ENCODE measurements at places on chromosomes 7 and 10. TPM values are rescaled to one million over a fixed set of nuclear protein-coding genes. Genes with fewer than 3 reads are reported as not detected.

- no peaks in the 10 kb centered on the region for H3K4me1 ChIP-seq
- no peaks in the 10 kb centered on the region for H3K27me3 ChIP-seq
- H3K27ac ChIP-seq: no peak overlapping the region
- H3K4me3 ChIP-seq: no peak overlapping the region
Measured at GRCh38 chr7:3649250-3649649, 348.2 kb downstream of the SDK1 start.

- DNase-seq: no peak
- H3K27me3 ChIP-seq: no peaks in the 10 kb centered on the region
- no peak overlapping the region for H3K4me3 ChIP-seq
Measured at GRCh38 chr10:13787015-13787421, 200.3 kb downstream of the PRPF18 start.

DNA sequence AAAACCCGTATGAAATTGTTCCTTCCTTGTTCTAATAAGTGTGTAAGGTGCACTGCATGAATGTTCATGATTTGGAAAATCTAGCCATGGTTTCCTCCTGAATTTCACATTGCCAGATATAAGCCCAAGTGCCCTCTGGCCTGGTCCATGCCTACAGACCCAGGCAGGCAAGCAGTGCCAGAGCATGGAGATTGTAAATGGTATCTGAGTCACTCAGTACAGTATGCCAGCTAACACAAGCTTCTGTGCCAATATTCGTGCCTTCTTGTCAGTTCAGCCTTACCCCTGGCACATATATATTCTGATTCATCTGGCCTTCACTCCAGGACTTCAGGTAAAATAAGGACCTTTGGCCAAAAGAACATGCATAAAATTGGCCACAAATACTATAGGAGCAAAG, 38.4 kb upstream of the PDE1C start:
- H3K27me3 ChIP-seq: no peaks in the 10 kb centered on the region
- H3K4me3 ChIP-seq: no peak overlapping the region
- no peak overlapping the region for H3K27ac ChIP-seq
- no peak for DNase-seq
- no peaks in the 10 kb centered on the region for H3K4me1 ChIP-seq

DNA sequence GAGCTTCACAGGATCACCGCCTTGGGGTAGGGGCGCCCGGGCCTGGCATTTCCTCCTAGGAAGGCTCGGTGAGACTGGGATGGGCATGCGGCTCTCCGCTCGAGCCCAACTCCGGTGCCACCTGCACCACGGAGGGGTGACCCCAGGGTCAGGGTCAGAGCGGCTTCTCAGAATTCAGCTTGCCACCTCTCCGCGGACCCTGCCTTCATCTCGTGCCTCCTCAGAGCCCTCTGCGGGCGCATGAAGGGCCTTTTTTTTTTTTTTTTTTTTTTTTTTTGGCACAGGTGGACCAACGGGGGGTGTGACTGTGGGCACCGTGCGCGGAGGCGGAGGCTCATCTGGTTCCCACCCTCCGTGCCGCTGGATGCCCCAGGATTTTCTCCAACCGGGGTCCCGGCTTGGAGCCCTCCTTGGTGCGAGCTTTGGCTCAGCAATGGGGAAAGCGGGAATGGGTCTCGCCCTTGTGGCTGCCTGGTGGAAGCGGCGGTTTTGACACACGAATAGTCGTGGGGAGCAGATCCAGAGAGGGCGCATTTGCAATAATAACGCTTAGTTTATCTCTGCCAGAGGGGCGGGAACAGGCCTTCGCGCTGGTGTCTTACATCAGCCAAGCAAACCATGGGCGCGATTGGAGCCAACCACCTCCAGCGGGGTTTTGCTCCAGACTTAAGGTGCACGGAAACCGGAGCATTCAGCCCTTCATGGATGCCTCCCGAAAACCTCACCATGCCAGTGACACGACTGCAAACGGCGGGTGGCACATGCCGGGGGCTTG, 5.0 kb upstream of the TNRC18 start:
- peak; percentile 76 for DNase-seq
- peak overlapping the region; percentile 94 for H3K4me3 ChIP-seq
- H3K36me3 ChIP-seq: no peaks in the 10 kb centered on the region
- peaks cover 10% of the 10 kb centered on the region for H3K4me1 ChIP-seq

DNA sequence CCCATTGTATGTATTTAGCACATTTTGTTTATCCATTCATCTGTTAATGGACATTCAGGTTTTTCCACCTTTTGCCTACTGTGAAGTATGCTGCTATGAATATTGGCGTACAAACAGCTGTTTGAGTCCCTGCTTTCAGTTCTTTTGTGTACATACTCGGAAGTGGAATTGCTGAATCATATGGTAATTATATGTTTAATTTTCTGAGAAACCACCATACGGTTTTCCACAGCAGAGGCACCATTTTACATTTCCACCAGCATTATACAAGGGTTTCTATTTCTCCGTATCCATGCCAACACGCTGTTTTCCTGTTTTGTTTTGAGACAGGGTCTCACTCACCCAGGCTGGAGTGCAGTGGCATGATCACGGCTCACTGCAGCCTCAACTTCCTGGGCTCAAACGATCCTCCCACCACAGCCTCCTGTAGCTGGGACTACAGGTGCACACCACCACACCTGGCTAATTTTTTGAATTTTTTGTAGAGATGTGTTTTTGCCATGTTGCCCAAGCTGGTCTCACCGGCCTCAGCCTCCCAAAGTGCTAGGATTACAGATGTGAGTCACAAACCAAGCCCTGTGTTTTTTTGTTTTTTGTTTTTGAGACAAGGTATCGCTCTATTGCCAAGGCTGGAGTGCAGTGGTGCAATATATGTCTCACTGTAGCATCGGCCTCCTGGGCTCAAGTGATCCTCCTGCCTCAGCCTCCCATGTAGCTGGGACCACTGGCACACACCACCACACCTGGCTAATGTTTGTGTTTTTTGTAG, 22.1 kb upstream of the FBXW4 start:
- H3K4me3 ChIP-seq: no peak overlapping the region
- DNase-seq: no peak
- no peak overlapping the region for H3K27ac ChIP-seq
- no peaks in the 10 kb centered on the region for H3K36me3 ChIP-seq
- no peaks in the 10 kb centered on the region for H3K4me1 ChIP-seq
- no peaks in the 10 kb centered on the region for H3K27me3 ChIP-seq

DNA sequence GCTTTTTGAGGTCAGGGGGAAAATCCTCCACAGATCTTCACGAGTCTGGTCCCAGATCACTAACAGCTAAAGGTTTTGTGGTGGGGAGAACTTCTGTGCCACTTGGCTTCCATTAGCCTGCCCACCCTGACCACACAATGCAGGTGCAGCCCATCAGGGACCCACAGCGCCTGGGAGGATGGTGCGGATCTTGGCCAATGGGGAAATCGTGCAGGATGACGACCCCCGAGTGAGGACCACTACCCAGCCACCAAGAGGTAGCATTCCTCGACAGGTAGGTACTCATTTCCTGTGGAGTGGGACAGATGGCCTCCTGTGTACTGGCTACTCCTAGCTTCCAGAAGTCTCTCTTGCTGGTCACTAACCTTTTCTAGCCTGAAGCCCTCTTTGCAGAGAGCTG, 1.5 kb downstream of the FAM241B start:
- H3K27me3 ChIP-seq: no peaks in the 10 kb centered on the region
- no peaks in the 10 kb centered on the region for H3K36me3 ChIP-seq
- H3K27ac ChIP-seq: no peak overlapping the region
- peaks cover 1% of the 10 kb centered on the region for H3K4me1 ChIP-seq
- no peak overlapping the region for H3K4me3 ChIP-seq

GRCh38 chr7:117005449-117005848, 52.1 kb downstream of the ST7 start:
- H3K36me3 ChIP-seq: no peaks in the 10 kb centered on the region
- H3K27ac ChIP-seq: no peak overlapping the region
- no peak overlapping the region for H3K4me3 ChIP-seq
- DNase-seq: no peak

DNA sequence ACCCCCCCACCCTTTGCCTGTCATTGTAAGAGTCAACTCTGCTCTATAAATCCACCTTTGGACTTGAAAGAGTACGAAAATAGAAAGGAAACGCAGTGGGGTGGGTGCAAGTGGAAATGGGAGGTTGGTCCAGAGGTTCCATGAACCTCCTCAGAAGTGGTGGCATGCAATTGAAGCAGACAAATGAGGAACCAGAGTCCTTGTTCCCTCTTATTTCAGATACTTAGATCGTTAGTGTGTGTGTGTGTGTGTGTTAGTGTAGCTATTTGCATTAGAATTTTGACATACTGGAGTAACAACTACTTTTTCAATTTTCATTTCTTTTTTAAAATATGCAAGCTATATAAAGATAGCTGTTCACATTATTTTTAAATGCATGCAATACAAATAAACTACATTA, 18.1 kb upstream of the TFAM start:
- DNase-seq: no peak
- no peak overlapping the region for H3K4me3 ChIP-seq
- H3K4me1 ChIP-seq: no peaks in the 10 kb centered on the region
- H3K27ac ChIP-seq: no peak overlapping the region
- H3K36me3 ChIP-seq: no peaks in the 10 kb centered on the region

DNA sequence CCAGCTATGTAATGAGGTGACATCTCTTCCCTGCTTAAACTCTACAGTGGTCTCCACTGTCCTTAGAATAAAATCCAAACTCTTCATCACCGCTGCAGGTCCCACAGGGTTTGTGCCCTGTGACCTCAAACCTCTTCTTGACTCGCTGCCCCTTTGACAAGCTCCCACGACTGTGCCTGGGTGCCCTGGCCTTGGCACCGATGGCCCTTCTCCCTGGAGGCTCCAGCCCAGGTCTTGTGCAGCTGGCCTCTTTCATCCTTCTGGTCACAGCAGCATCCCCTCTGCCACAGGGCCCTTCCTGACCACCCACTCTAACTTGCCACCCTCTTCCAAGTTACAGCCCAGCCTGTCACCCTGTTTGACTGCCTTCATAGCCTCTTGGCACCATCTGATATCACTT, 108.2 kb downstream of the DLG5 start:
- no peaks in the 10 kb centered on the region for H3K4me1 ChIP-seq
- no peaks in the 10 kb centered on the region for H3K27me3 ChIP-seq
- H3K4me3 ChIP-seq: no peak overlapping the region
- no peak for DNase-seq
- H3K36me3 ChIP-seq: no peaks in the 10 kb centered on the region

- no peaks in the 10 kb centered on the region for H3K36me3 ChIP-seq
- H3K4me1 ChIP-seq: peaks cover 8% of the 10 kb centered on the region
- DNase-seq: no peak
- H3K27ac ChIP-seq: no peak overlapping the region
- H3K27me3 ChIP-seq: no peaks in the 10 kb centered on the region
Measured at GRCh38 chr10:44958196-44958897, 1.3 kb upstream of the RASSF4 start.

DNA sequence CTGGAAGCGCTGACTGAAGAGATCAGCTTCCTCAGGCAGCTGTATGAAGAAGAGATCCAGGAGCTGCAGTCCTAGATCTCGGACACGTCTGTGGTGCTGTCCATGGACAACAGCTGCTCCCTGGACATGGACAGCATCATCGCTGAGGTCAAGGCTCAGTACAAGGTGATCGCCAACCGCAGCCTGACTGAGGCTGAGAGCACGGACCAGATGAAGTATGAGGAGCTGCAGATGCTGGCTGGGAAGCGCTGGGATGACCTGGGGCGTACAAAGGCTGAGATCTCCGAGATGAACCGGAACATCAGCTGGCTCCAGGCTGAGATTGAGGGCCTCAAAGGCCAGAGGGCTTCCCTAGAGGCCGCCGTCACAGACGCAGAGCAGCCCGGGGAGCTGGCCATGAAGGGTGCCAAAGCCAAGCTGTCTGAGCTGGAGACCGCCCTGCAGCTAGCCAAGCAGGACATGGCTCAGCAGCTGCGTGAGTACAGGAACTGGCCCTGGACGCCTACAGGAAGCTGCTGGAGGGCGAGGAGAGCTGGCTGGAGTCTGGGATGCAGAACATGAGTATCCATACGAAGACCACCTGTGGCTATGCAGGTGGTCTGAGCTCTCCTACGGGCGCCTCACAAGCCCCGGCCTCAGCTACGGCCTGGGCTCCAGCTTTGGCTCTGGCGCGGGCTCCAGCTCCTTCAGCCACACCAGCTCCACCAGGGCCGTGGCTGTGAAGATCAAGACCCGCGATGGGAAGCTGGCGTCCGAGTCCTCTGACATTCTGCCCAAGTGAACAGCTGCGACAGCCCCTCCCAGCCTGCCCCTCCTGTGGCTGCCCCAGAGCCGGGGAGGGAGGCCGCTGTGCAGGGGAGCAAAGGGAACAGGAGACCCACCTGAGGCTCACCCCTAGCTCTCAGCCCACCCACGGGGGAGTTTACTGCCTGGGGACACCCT, 24.9 kb upstream of the AMPH start:
- no peak for DNase-seq
- no peaks in the 10 kb centered on the region for H3K4me1 ChIP-seq
- no peak overlapping the region for H3K4me3 ChIP-seq
- no peaks in the 10 kb centered on the region for H3K36me3 ChIP-seq
- H3K27me3 ChIP-seq: no peaks in the 10 kb centered on the region
- H3K27ac ChIP-seq: no peak overlapping the region

- H3K27me3 ChIP-seq: no peaks in the 10 kb centered on the region
- H3K36me3 ChIP-seq: no peaks in the 10 kb centered on the region
- no peak for DNase-seq
- no peak overlapping the region for H3K27ac ChIP-seq
- no peaks in the 10 kb centered on the region for H3K4me1 ChIP-seq
Measured at GRCh38 chr7:106947244-106947728, 82.2 kb downstream of the PIK3CG start.

GRCh38 chr10:97050205-97050745, 135.5 kb downstream of the SLIT1 start:
- no peaks in the 10 kb centered on the region for H3K4me1 ChIP-seq
- H3K4me3 ChIP-seq: no peak overlapping the region
- H3K27ac ChIP-seq: no peak overlapping the region
- no peaks in the 10 kb centered on the region for H3K27me3 ChIP-seq

- no peak overlapping the region for H3K27ac ChIP-seq
- no peaks in the 10 kb centered on the region for H3K36me3 ChIP-seq
- H3K4me3 ChIP-seq: no peak overlapping the region
Measured at GRCh38 chr7:29606287-29606721, 42.7 kb downstream of the PRR15 start.

GRCh38 chr10:4586776-4587175, 239.2 kb upstream of the AKR1E2 start:
- no peak for DNase-seq
- no peaks in the 10 kb centered on the region for H3K4me1 ChIP-seq
- H3K27me3 ChIP-seq: no peaks in the 10 kb centered on the region
- H3K4me3 ChIP-seq: no peak overlapping the region
- no peaks in the 10 kb centered on the region for H3K36me3 ChIP-seq

- no peaks in the 10 kb centered on the region for H3K36me3 ChIP-seq
- no peak overlapping the region for H3K4me3 ChIP-seq
- no peak overlapping the region for H3K27ac ChIP-seq
Measured at GRCh38 chr10:126301701-126302475, 86.4 kb downstream of the ADAM12 start.

- no peak for DNase-seq
- H3K4me1 ChIP-seq: no peaks in the 10 kb centered on the region
- H3K36me3 ChIP-seq: no peaks in the 10 kb centered on the region
- no peak overlapping the region for H3K27ac ChIP-seq
- no peaks in the 10 kb centered on the region for H3K27me3 ChIP-seq
Measured at GRCh38 chr7:105084581-105084980, 70.6 kb downstream of the KMT2E start.

The STK31 gene
- total RNA-seq: 10.1 TPM

The TSPAN13 gene
- total RNA-seq: 6.7 TPM
